Activated CD4-positive, alpha-beta T cell treated with anti-CD3 and anti-CD28 coated beads, Interleukin-2, Interleukin-6, amounts not matched to agents 100 ng/mL and 50 ng/mL, durations not matched to agents 16 hours and 8 hours (primary cell): ENCODE measurements at places on chromosomes 5 and 9.

- no peak for DNase-seq
Observed at GRCh38 chr5:166566725-166567124, 1724.7 kb upstream of the WWC1 start.

DNA sequence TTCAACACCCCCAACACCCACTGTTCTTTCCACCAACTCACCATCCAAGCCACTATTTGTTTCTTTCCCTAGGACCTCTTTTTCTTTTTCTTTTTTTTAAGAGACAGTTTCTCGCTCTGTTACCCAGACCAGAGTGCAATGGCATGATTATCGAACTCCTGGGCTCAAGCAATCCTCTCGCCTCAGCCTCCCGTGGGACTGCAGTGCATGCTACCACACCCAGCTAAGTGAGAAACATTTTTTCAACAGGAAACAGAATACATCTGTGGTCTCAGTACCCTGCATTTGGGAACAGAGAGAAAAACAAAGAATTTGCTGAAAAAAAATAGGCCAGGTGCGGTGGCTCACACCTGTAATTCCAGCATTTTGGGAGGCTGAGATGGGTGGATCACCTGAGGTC lies 24.6 kb downstream of the B4GALT1 start:
- DNase-seq = no peak

GRCh38 chr9:78438211-78438610 lies 141.3 kb downstream of the PSAT1 start:
- DNase-seq = no peak

DNA sequence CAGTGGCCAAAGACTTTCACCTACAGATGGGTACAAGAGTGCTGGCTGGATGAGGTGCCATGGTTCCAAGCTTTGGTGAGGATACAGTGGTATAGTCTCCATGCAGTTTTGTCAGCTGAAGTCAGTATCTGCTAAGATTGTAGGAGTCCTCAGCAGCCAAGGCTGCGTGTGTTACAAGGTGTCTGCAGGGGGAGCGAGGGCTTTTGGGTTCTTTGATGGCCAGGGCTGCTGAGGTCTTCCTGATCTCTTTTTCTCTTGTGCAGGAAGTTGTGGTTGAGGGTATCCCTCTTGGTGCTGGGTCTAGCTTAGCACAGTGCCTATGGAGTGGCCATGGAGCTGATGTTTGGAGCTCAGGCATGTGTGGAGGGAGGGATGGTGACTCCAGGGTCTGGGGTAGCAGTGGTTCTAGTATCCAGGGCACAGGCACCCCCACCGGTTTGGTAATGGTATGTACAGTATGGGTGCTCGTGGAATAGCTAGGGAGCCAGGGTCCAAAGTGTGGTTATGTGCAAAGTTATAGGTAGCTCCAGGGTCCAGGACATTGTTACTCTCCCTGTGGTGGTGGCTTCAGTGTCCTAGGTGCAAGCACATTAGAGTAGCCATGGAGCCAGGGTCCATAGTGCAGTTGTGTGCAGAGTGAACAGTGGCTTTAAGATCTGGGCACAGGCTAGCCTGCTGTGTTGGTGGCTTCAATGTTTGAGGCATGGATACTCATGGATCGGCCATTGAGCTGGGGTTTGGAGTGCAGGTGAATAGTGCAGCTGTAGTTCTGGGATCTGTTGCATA lies 36.7 kb downstream of the CNTLN start:
- DNase-seq = no peak

- DNase-seq = no peak
Observed at GRCh38 chr9:33884856-33885701, 68.1 kb downstream of the UBE2R2 start.

GRCh38 chr5:17304282-17304681 lies 86.9 kb downstream of the BASP1 start:
- no peak for DNase-seq

- DNase-seq = no peak
Observed at GRCh38 chr5:36529142-36529541, 77.3 kb upstream of the SLC1A3 start.

DNA sequence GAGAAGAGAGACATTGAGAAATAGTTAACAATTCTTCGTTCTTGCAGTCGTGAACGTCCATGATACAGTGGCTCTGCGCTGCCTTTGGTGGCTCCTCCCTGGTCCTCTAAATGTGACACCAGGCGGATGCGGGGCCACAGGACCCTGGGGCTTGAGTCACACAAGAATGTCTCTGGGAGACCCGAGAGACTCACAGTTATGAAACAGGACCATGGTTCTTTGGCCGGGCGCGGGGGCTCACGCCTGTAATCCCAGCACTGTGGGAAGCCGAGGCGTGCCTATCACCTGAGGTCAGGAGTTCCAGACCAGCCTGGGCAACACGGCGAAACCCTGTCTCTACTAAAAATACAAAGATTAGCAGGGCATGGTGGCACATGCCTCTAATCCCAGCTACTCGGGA lies 767 bp upstream of the ZDHHC11 start:
- DNase-seq = no peak

- DNase-seq = no peak
Observed at GRCh38 chr5:111171-111570, 19.2 kb downstream of the PLEKHG4B start.

- DNase-seq = no peak
Observed at GRCh38 chr5:33231214-33231710, 209.5 kb upstream of the TARS1 start.

- DNase-seq = no peak
Observed at GRCh38 chr9:128556276-128556675, 3.9 kb downstream of the SPTAN1 start.

- no peak for DNase-seq
Observed at GRCh38 chr5:65478336-65478735, 3.4 kb downstream of the ADAMTS6 start.

- no peak for DNase-seq
Observed at GRCh38 chr9:124834591-124834990, 18.7 kb upstream of the WDR38 start.

DNA sequence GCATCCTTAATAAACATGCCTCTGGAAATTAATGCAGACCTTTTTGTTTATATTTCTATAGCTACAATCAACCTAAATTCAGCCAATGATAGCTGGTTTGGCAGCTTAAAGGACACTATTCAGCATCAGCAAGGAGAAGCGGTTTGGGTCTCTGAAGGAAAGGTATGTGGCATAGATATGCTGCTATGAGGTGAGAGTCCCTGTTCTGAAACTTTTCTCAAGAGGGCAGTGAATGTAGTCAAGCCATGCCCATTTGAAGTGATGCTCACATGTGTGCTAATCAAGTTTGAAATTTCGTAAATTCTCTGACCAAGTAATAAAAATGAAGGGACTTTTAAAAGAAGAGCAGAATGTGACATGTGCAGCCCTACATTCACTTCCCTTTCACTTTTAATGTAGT lies 72.6 kb downstream of the TJP2 start:
- DNase-seq = no peak

DNA sequence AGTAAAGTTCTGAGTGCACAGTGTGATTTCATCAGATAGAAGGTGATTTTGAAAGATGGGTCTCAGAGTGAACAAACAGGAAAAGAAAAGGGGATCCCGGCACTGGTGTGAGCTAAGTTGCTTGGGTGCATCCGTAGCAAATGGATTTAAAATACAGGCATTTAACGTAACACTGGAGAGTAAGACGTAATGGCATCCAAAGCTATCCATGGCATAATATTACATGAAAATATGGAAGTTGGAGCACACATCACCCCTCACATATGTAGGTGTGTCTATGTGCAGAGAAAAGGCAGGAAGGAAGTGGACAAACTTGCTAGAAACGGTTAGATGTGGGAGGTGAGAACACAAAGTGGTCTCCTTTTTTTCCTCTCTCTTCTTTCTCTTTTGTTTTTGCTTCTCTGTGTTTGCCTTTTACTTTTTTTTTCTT lies 38.2 kb upstream of the SEMA4D start:
- peak; percentile 78 for DNase-seq

GRCh38 chr5:176471098-176471497 lies 22.9 kb downstream of the FAF2 start:
- no peak for DNase-seq

GRCh38 chr5:149528281-149529060 lies 22.8 kb downstream of the CSNK1A1 start:
- no peak for DNase-seq

GRCh38 chr5:65479527-65479926 lies 2.2 kb downstream of the ADAMTS6 start:
- DNase-seq = no peak

DNA sequence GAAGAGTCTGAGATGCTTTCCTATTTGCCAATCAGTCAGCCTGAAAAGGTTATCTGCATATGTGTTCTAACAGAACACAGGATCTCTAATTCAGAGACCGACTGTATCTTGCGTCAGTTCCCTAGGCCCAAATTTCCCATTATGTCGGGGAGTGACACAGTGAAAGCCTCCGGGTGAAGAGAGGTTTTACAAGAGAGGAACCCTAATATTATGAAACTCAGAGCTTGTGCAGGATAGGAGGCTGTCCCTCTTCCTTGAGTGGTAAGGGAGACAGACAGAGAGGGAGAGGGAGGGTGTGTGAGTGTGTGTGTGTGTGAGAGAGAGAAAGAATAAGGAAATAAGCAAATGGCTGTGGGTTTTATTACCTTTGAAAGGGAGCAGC lies 1.9 kb downstream of the CD14 start:
- DNase-seq = no peak

- DNase-seq = no peak
Observed at GRCh38 chr9:115152281-115152820, 34.4 kb upstream of the TNC start.

- no peak for DNase-seq
Observed at GRCh38 chr5:44189255-44189654, 200.0 kb downstream of the FGF10 start.

DNA sequence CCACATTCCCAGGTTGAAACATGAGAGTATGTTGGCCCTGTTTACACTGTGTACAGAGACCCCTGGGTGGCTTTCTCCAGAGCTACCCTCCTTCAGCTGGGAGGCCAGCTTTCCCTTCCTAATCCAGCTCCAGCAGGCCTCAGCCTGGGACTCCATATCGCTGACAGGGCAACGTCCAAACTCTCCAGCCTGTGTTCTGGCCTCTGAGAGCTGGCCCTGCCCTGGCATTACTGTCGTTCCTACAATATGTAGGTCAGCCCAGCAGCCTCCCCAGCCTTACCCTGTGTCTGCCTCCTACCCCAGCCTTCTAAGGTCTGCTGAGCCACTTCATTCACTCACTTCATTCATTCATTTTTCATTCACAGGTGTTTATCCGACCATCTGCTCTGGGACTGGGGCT lies 8.3 kb upstream of the EEIG1 start:
- DNase-seq = no peak

DNA sequence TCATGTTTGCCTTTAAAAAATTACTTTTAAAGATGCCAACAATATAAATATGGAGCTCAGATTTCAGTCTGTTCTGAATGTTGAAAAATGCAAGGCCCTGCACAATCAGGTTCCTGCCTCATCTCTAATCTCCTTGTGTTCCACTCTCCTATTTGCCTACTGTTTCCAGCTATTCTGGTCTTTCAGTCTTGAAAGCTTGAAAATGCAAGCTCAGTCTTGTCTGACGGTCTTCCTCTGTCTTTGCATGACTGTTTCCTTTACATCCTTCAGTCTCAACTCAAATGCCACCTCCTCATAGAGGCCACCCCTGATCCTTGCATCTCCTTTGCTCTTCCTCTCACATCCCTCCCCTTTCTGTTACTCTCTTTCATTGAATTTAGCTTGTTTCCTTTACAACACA lies 354.9 kb downstream of the KIF4B start:
- DNase-seq = no peak

DNA sequence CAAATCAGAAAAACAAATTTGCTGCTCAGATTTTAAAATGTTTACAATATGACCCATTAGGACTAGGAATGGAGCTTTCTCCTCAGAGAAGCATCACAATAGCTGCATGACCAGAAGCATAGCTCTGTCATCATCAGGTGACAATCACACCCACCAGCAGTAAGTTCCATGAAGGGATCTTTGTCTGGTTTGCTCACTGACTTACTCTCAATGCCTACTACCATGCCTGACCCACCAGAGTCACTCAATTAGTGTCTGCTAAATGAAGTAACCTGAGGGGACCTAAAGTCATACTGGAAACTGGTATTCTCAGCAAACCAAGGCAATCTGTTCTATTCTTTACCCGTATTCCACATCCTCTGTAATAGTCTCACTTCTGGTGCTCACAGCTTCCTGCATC lies 7.7 kb downstream of the ERMP1 start:
- DNase-seq = no peak

DNA sequence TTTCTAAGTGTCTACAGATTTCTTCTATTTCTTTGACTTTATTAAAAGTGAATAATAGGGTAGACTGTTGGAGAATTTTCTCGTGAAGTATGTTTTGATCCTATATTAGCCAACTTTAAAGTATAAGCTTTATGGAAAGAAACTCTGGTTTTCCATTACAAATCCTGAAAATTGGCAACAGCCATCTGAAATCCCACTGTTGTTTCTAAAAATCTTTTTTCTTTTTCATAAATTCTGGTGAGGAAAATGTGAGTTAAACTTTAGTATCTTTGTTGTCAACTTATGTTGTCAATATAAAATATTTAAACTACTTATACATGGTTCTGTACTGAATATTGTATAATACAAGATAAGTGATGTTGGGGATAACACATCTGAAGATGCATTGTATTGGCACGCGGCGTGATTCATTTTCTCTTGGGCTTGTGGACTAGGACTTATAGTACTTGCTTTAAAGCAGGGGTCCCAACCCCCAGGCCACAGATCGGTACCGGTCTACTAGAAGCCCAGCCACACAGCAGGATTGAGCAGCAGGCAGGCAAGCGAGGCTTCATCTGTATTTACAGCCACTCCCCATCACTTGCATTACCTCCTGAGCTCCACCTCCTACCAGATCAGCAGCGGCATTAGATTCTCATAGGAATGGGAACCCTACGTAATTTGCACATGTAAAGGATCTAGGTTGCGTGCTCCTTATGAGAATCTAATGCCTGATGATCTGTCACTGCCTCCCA lies 12.7 kb downstream of the MAMDC2 start:
- DNase-seq = no peak

GRCh38 chr9:134483361-134484184 lies 157.3 kb downstream of the RXRA start:
- DNase-seq = no peak

DNA sequence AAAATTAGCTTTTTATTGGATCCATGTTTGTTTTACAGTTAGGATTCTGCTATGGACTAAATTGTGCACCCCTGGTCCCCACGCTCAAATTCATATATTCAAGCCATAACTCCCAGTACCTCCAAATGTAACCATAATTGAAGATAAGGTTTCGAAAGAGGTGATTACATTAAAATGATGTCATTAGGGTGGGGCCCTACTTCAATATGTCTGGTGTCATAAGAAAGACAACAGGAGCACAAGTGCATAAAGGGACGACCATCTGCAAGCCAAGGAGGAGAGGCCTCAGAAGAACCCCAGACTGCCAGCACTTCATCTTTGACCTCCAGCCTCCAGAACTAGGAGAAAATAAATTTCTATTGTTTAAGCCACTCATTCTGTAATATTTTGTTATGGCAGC lies 7.4 kb upstream of the HNRNPA0 start:
- no peak for DNase-seq
